ENCODE measurements at places on chromosomes 1 and 21.
A peak's percentile ranks its signal among the peaks of the same experiment; 100 is the strongest.

GRCh38 chr1:110945626-110946025 lies 18.1 kb downstream of the LRIF1 start:
- H3K27ac ChIP-seq, result no peak overlapping the region
- H3K4me3 ChIP-seq, result no peak overlapping the region
- DNase-seq, result no peak
- H3K27me3 ChIP-seq, result no peaks in the 10 kb centered on the region

DNA sequence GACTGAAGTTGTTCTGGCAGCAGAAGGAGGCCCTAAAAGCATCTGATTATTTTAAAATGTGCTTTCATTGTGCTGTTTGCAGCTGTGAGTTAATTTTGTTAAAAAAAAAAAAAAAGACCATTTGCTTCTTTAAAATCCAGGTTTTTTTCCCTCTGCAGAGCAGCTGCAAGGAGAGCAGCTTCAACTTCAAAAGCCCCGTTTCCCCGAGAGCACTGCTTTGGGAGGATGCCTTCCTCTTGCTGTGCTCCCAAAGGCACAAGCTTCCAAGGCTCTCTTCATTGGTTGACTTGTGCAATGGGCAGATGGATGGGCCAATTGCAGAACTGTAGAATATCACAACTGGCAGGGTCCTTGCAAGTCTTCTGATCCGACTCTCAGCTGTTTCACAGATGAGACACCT lies 459.2 kb upstream of the PKN2 start:
- no peak overlapping the region for H3K27ac ChIP-seq
- H3K4me3 ChIP-seq, result no peak overlapping the region
- no peak for DNase-seq
- no peaks in the 10 kb centered on the region for H3K4me1 ChIP-seq

DNA sequence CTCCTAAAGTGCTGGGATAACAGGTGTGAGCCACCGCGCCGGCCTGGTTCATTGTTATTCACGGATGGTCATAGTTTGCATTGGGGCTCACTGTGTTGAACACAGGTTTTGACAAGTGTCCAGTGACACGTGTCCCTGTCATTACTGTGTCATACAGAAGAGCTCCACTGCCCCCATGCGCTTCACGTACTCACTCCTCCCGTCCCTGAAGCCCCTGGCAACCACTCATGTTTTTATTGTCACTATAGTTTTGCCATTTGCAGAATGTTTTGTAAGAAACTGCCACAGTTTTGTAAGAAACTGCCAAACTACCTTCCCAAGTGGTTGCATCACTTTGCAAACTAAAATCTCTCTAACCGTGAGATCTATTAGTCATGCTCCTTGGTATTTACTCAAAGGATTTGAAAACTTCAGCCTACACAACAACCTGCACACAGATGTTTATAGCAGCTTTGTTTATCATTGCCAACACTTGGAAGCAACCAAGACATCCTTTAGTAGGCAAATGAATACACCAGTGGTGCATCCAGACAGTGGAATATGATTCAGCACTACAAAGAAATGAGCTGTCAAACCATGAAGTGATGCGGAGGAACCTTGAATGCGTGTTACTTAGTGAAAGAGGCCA lies 163.2 kb upstream of the COL6A1 start:
- no peak overlapping the region for H3K4me3 ChIP-seq
- no peak for DNase-seq

DNA sequence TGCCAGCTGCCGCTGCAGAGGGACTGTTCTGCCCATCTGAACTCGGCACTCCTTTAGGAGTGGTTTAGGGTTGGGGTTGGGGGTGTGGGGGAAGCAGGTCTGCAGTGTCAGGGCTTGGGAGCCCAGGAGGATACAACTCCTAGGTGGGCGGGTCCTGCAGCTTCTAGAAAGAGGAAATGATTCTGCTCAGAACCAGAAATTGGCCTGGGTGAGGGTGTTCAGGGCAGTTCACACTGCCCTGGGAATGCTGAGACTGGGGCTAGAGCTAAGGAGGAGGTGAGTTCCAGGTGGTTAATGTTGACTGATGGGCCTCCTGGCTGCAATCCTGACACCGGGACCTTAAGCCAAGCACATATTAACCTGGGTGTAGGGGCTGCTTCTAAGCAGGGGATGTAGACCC lies 4.8 kb upstream of the SLC26A9 start:
- H3K4me3 ChIP-seq, result no peak overlapping the region
- no peaks in the 10 kb centered on the region for H3K36me3 ChIP-seq
- H3K27me3 ChIP-seq, result no peaks in the 10 kb centered on the region
- no peaks in the 10 kb centered on the region for H3K4me1 ChIP-seq
- DNase-seq, result no peak

- H3K27me3 ChIP-seq, result no peaks in the 10 kb centered on the region
- DNase-seq, result no peak
- H3K4me3 ChIP-seq, result no peak overlapping the region
- no peaks in the 10 kb centered on the region for H3K36me3 ChIP-seq
- H3K27ac ChIP-seq, result no peak overlapping the region
These were observed 252.4 kb upstream of the B3GALT2 start for GRCh38 chr1:193438771-193439170.

DNA sequence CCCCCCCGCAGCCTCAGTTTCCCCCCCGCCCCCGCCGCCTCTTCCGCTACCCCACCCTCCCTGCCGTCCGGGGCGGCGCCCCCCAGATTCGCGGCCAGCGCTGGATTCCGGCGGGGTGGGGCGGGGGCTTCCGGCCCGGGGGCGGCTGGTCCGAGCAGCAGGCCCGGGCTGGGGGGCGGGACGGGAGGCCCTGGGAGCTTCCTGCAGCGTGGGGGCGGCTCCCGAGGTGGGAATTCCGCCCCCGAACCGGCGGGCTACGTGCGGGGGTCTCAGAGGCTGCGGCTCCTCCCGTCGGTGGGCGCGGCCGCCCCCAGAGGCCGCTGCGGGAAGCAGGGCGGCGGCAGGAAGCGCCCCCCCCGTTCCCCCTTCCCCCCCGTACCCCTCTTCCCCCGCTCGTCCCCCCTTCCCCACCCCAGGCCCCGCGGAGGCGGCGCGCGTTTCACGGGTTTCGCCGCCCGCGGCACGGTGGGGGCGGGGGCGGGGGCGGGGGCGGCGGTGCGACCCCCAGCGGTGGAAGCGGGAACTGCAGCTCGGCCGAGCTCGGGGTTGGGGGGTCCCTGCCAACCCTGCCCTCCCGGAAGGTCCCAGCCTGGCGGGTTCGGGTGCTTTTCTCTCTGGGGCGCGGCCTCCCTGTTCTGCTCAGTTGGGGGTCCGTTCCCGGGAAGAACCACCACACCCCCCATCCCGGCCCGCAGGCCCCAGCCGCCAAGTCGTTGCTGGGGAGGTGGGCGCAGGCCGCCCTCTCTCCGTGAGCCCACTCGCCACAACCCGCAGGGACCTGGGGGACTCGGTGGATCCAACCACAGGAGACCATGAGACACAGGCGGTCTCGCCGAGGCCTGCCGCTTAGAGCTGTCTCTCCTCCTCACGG lies 76.3 kb downstream of the MORN1 start:
- DNase-seq, result no peak
- H3K4me3 ChIP-seq, result peak overlapping the region; percentile 70
- H3K27ac ChIP-seq, result peak overlapping the region; percentile 81
- peaks cover 4% of the 10 kb centered on the region for H3K36me3 ChIP-seq
- H3K27me3 ChIP-seq, result no peaks in the 10 kb centered on the region

DNA sequence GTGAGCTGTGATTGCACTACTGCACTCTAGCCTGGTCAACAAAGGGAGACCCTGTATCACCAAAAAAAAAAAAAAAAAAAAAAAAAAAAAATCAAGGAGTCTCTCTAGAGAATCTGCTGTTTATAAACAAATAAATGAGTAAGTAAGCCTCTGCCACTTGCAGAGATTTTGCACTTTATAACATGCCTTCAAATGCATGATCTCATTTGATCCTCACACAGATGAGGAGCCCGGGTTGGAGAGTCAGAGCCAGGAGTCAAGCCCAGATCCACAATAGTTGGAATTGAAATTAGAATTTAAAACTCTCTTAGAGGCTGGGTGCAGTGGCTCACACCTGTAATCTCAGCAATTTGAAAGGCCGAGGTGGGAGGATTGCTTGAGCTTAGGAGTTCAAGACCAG lies 4.0 kb downstream of the PRELP start:
- no peak overlapping the region for H3K4me3 ChIP-seq
- peak overlapping the region; percentile 61 for H3K27ac ChIP-seq
- DNase-seq, result no peak
- no peaks in the 10 kb centered on the region for H3K27me3 ChIP-seq

- no peaks in the 10 kb centered on the region for H3K27me3 ChIP-seq
- peak overlapping the region; percentile 79 for H3K27ac ChIP-seq
- DNase-seq, result peak; percentile 61
- peak overlapping the region; percentile 60 for H3K4me3 ChIP-seq
These were observed 791 bp upstream of the MAST2 start for GRCh38 chr1:45802343-45803298.

DNA sequence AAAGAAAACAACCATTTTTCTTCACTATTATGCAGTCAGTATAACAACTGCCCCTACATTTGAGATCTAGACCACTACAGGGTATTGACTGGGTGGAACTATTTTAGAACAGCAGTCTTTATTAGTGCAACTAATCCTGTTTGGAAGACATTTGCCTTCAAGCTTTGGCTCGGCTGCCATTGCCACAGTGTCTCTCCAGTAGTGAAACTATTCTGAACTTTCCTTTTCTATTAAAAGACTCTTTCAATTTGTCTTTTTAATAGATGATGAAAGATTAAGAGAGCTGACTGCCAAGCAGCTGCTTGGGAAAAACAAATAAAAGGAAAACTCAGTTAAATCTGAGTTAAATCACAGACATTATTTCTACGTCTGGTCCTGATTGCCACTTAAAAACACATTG lies 49.3 kb downstream of the LPGAT1 start:
- H3K4me3 ChIP-seq, result no peak overlapping the region
- DNase-seq, result no peak
- H3K36me3 ChIP-seq, result no peaks in the 10 kb centered on the region

GRCh38 chr1:9451081-9451480 lies 88.2 kb upstream of the SLC25A33 start:
- no peaks in the 10 kb centered on the region for H3K4me1 ChIP-seq
- no peak for DNase-seq
- no peaks in the 10 kb centered on the region for H3K36me3 ChIP-seq
- no peaks in the 10 kb centered on the region for H3K27me3 ChIP-seq
- H3K27ac ChIP-seq, result no peak overlapping the region

- H3K4me3 ChIP-seq, result no peak overlapping the region
- no peak for DNase-seq
- no peaks in the 10 kb centered on the region for H3K27me3 ChIP-seq
These were observed 129.3 kb upstream of the VAMP3 start for GRCh38 chr1:7641587-7642417.

DNA sequence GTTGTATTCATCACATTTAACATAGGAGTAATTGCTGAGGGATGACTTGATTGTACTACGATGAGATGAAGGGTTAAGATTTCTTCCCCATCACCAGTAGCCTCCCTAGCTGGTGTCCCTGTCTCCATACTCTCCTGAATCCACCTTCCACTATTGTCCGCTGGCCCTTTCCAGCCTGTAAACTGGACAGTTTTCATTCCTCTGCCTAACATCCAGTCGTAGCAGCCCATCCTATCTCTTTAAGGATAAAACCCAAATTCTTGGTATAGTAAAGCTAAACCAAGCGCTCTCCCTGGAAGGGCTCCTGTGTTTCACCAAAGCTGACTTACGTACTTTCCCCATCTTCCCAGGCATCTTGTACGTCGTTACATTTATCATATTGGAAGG lies 670 bp downstream of the COX20 start:
- H3K36me3 ChIP-seq, result no peaks in the 10 kb centered on the region
- H3K4me3 ChIP-seq, result peak overlapping the region; percentile 71
- H3K27me3 ChIP-seq, result no peaks in the 10 kb centered on the region
- no peak for DNase-seq

GRCh38 chr1:114756949-114757454 lies 782 bp downstream of the CSDE1 start:
- peak overlapping the region; percentile 94 for H3K4me3 ChIP-seq
- H3K36me3 ChIP-seq, result no peaks in the 10 kb centered on the region
- H3K4me1 ChIP-seq, result peaks cover 54% of the 10 kb centered on the region

- H3K4me3 ChIP-seq, result no peak overlapping the region
- DNase-seq, result no peak
- H3K27ac ChIP-seq, result no peak overlapping the region
- no peaks in the 10 kb centered on the region for H3K4me1 ChIP-seq
- no peaks in the 10 kb centered on the region for H3K36me3 ChIP-seq
These were observed 9.0 kb downstream of the C1orf105 start for GRCh38 chr1:172429331-172430127.
